ENCODE measurements at places on chromosomes 16 and 17.
A peak's percentile ranks its signal among the peaks of the same experiment; 100 is the strongest.

DNA sequence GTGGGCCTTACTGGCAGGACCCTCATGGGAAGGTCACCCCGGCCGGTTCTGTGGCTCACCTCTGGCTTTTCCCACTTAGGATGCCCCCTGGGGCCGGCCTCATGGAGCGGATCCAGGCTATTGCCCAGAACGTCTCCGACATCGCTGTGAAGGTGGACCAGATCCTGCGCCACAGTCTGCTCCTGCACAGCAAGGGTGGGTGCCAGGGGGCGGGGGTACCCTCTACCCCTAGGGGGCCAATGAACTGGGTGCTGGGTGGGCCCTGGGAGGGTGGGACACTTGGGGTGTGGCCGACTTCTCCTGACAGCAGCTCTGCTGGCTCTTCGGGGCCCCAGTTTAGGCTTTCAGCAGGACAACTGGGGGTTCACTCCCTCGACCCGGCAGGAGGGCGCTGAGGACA, 34.3 kb downstream of the MGAT5B start:
- no peak for DNase-seq

DNA sequence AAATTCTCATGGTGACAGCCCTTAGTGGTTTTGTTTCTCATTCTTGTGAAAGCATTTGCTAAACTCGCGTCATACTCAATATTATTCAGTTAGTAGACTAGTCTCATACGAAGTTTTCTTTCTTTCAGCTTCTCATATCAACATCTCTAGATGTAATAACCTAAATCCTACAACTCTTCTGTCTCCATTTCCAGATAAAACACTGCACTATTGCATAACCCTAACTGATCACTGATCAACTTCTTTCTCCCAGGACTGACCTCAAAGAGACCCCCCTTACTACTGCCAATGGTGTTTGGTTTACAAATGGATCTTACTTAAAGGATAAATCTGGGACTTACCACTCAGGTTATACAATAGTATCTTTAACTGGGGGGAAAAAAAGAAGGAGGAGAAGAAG, 36.3 kb upstream of the TEKT1 start:
- DNase-seq: no peak

- peak; percentile 33 for DNase-seq
Observed at GRCh38 chr16:50509521-50510341, 38.5 kb upstream of the NKD1 start.

- DNase-seq: peak; percentile 97
Observed at GRCh38 chr17:20155258-20156195, 146.4 kb downstream of the SPECC1 start.

- no peak for DNase-seq
Observed at GRCh38 chr17:15896834-15897233, 48.1 kb upstream of the ADORA2B start.

GRCh38 chr17:37661400-37662014, 18.3 kb upstream of the DDX52 start:
- no peak for DNase-seq

GRCh38 chr16:1612320-1613111, at the start of gene CRAMP1:
CRAMP1 (plus strand) TSS chr16:1612360; CDS start chr16:1614640, 2,280 bp downstream.
- peak; percentile 5 for DNase-seq

DNA sequence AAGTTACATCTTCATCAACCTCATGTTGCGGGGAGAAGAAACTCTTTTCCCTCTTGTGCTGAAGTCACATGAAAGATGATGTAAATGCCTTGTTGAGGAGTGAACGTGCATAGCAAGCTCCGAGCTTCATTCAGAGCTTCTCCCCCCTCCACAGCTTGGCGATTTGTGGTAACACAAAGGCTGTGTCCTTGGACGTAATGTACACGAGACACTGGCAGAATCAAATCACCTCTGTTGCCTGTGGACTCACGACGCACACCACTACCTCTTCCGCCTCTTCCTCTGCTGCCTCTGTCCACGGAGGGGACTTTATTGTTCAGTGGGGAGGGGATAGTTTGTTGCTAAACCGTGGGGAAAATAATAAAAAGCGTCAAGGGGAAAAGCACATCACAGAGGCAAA, 54.9 kb upstream of the CHMP6 start:
- no peak for DNase-seq

DNA sequence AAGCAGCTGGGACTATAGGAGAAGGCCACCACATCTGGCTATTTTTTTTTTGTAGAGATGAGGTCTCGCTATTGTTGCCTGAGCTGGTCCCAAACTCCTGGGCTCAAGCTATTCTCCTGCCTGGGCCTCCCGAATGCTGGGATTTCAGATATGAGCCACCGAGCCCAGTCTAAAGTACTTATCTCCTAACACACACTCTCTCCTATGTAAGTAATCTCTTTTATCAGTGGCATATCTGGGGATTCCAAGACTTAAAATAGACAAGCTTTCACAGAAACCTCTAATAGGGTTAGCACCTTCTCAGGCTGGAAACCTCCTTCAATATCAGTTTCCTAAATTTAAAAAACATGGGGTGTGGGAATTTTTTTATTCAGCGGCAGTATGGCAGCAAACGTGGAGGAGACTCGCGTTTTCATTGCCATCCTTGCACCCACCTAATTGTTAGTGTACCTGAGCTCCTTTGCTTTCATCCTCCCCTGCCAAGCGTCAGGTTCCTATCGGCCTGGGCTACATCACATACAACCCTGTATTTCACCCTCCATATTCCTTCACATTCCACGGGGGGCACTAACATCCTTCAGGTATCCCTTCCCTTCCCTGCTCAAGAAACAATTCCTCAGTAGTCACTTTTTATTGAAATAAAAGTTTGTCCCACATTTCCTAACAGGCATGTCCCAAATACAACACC, 1.1 kb downstream of the EZH1 start:
- DNase-seq: no peak

DNA sequence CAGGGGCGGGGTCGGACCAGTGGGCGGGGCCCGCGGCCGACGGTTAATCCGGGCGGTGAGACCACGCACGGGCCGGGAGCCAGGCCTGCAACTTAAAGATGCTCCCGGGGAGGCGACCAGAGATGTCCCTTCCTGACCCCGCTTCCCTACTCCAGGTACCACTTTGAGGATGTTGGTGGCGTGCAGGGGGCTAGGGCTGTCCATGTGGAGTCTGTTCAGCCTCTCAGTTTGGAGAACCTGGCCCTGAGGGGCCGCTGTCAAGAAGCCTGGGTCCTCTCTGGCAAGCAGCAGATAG, 580 bp downstream of the RANGRF start:
- DNase-seq: peak; percentile 75

DNA sequence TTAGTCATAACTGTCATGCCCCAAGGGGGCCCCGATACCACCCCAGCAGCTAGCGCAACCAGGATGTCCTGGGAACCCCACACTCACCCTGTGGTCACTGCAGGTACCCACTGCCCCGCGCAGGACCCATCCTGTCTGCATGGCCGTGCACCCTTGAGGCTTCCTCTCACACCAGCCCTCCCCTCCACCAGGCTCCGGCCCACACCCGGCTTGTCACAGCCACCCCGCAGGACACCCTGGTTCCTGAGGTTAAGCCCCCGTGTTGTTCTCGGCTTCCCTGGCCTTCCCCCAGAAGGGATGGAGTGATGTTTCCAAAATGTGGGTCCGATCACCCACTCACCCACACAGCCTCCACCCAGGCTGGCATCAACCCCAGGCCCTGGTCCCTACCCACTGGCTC, 7.5 kb downstream of the DNASE1L2 start:
- no peak for DNase-seq

- DNase-seq: no peak
Observed at GRCh38 chr17:81457917-81458555, 54.6 kb downstream of the ACTG1 start.

GRCh38 chr17:18261146-18261515, 669 bp downstream of the MIEF2 start:
- DNase-seq: no peak

DNA sequence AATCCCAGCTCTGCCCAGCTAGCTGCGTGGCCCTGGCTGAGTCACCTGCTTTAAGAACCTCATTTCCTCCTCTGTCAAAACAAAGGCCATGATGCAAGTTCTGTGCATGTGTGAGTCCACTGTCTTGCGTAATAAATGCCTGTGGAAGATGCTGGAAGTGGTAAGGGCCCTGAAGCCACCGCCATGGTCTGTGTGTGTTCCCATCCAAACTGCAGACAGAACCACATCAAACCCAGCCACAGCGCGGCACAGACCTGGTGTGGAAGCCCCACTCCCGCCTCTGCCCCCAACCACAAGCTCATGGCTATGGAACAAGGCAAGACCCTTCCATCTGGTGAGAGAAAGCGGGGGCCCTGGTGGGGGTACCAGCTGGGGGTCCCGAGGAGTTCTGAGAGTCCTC, 26.0 kb downstream of the NECAB2 start:
- peak; percentile 9 for DNase-seq

DNA sequence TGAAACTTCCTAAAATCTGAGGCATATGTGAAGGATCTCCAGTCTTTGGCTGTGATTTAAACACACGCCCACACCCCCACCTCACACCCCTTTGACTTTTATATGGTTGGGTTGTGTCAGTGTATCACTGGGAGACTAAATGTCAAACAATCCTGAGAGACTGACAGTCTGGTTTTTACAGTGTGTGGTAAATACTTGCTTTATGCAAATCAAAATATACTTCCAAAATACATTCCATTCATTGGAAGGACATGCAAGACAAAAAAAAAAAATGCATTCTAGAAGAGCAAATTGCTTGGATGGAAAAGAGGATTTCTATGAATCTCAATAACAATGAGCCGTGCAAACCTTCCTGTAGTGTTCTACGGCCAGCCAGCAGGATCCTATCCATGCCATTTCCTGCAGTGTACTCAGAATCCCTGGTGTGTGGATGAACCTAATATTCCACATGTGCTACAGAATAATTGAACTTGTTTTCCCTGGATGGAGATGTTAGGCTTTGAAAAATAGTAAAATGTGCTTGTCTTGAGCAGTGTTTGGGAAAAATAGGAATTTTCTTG, 602.1 kb upstream of the GOT2 start:
- no peak for DNase-seq

DNA sequence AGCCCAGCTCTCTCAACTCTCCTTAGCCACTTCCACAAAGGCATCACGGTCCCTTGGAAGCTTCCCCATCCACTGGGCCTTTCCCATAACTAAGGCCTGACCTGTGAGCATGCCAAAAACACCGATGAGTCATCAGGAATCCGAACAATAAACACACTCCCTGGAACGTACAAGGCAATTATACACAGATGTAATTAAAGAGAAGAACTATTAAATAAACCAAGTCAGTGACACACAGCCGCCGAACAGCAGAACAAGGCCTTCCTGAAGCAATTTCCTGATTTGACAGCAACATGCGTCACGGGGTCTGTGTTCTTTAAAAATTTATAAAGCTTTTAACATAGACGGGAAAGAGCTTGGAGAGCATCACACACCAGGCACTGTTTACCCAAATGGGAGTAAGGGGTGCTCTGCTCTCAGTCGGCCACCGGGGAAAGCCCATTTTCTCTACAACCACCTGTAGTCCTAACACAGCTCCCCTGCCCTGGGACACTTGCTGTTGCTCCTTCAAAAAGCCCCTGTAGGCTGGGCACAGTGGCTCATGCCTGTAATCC, 29.4 kb downstream of the COG7 start:
- no peak for DNase-seq

- DNase-seq: no peak
Observed at GRCh38 chr17:73856556-73856955, 212.3 kb upstream of the SDK2 start.

DNA sequence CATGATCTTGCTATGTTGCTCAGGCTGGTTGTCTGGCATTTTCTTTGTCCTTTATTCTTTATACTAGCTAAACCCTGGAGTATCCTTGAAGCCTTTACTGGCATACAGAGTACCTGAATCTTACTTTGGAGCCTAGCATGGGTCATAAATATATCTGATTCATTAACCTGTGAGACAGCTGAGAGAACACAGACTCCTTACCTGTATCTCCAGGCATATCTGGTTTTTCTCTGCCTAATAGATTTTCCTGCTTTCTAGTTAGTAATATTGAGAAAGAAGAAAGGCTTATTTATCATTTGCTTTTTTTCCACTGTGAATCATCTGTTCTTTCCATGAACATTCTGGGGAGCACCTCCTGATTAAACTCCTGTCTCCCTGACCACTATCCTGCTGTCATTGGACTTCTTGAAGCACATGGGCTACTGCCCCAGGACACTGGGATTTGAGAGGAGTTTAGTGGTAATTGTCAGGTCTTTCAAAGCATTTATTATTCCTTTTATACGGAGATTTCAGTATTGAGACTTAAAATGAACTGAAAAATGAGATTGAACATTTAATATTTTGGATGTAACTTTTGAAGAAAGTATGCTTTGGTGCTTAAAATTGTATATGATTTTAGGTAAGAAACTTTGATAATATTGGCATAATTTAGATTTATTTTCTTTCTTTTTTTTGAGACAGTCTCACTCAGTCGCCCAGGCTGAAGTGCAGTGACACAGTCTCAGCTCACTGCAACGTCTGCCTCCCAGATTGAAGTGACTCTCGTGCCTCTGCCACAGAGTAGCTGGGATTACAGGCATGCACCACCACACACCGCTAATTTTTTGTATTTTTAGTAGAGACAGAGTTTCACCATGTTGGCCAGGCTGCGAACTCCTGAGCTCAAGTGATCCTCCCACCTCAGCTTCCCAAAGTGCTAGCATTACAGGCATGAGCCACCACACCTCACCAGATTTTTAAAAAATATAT, 8.6 kb downstream of the PDP2 start:
- no peak for DNase-seq

DNA sequence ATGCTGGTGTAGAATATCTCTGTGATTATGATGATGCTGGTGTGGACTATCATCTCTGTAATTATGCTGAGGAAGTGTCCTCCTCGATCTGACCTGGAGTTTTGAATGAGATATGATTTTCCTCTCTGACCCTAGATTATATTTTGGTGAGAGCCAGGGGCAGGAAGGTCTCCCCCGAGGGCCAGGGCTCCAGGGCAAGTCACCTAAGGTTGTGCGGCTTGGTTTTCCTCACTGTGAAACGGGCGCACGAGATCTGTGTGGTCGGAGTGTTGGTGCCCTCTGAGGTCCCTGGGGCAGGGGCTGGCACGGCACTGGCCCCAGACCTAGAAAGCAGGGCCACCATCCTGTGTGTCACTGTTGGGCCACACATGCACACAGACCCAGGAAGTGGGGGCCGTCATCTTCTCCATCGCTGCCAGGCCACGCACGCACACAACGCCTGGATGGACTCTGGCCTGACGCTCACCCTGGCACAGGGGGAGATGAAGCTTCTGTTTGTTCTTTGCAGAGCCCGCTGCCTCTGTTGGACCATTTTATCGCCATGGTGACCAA, 67.7 kb upstream of the ZNF469 start:
- no peak for DNase-seq

DNA sequence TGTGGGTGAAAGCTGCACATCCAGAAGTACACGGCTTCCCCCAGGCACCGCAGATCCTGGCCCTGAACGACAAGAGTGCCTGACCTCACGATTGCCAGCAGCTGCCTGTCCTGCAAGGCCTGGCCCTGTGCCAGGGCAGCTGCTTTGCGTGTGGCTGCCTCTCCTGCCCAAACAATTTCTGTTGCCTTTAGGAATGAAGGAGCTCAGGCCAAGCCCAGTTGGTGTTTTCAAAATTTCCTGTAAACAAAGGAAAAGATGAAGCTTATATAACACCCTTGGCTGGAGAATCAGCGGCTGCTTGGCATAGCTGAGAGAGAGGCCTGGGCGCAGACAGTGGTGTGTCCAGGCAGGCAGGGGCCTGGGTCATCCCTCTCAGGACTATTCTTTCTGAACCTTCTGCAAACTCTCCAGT, 11.7 kb upstream of the SLC47A2 start:
- no peak for DNase-seq
